Fibroblast of skin of abdomen (primary cell): ENCODE measurements at places on chromosomes 1 and 21.

DNA sequence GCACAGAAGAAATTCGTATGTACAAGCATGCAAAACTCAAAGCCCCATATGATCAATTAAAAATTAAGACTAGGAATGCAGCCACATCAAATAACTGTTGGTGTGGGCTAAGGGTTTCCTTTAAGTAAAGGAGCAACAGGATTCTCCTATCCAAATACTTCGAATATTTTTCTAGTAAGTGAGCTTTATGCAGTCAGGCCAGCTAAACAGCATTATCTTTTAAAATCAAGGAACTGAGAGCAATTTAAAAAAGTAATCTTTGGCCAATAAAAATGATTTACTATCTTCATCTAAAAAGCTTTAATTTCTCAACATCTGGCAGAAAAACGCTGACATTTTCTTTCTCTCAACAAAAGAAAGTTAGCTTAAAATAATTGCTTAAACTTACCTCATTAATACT, 19.8 kb downstream of the CNN3 start:
- DNase-seq, result peak; percentile 60

DNA sequence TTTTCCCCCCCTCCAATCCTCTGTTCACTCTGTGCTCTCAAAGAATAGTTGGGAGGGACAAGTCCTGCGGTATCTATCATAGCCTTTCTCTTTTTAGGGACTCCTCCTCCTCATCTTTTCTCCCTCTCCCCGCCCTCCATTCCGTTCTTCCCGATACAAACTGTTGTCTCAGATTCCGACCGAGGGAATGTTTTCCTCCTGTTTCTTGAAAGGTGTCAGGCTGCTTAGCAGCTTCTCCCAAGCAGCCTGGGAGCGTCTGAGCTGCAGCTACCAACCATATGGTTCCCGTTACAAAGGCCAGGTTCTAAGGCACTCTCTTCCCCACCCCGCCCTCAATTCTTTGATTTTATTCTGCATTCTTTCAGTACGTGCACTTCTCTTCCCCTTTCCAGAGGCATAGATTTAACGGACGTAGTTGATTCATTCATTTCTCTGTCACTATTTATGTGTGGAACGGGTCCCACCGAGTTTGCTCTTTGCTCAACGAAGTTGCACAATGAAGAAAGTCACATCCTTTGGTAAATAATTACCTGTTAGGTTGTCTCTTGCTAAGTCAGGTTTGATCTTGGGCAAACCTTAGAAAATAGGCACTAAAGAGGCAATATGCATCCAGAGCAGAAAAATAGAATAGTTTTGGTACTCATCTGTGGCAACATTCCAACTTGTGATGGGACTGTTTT, 2.8 kb downstream of the ADGRL2 start:
- peak; percentile 52 for DNase-seq

DNA sequence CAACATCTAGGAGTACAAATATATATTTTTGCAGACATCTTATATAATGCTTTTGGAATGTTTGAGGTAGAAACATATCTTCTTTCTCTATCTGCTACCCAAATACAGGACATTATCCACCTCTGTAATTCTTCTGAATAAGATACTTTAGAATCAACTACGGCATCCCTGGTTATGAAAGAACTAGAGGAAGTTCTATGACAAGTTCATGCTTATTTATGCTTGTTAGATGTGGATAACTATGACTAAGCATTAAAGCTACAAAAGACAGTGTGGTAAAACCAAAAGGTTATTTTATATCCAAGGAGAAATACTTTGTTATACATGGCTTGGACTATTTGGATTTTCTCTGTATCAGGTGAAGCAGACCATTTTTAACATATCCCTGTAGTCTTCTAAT, 894.0 kb downstream of the KCNT2 start:
- peak; percentile 69 for DNase-seq

GRCh38 chr1:224594851-224595250, 21.3 kb upstream of the CNIH3 start:
- no peak for DNase-seq

DNA sequence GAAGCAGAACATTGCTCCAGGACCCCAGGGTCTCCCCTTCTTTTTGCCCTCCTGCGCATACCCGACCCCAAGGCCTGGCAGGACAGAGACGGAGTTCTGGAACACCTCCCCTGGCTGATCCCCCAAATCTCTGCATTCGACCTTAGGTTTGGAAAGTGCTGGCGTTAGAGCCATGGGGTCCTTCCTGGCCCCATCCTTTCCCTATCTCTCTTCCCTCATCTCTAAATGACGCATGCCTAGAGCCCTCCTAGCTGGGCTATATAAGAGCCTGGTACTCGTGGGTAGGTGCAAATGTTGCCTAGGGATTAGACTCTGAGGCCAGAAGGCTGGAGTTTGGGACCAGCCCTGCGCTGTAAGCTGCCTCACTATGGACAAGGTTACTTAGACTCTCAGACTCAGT, 16.6 kb downstream of the SLC26A9 start:
- DNase-seq, result no peak

GRCh38 chr1:59225594-59226316, 71.1 kb upstream of the FGGY start:
- no peak for DNase-seq

DNA sequence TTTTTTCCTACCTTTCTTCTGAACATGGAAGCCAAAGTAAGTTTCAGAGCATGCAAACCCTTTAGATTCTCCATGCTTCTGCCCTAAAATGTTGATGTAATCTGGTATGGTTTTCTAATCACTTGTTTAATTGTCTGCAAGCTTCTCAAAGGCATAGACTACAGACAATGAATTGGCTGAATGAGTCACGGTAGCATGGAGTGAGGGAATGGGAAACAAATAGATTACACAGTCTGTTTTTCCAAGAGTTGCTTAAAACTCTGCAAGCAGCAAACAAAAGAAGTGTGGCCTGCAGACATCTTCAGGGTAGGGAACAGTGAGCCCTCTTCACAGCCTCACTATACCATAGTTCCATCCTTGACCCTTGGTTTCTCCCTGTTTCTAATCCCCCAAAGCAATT, 326.0 kb downstream of the BARHL2 start:
- peak; percentile 13 for DNase-seq

DNA sequence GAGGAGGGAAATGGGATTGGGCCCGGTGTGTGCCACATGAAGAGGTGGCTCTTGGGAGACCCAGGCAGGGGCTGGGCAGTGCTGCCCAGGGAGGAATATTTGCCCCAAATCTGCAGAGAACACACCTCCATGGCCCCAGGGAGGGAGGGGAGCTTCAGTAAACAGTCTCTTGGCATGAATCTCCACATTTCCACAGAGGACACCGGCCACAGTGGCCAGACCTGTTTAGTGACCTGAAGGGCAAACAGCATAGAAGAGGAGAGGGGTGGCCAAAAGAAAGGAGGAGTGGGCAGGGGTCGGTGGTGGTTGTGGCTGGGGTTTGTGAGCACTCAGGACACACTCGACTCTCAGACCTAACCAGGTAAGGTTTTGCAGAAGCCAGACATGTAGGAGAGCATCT, 54.0 kb upstream of the IFFO2 start:
- no peak for DNase-seq

DNA sequence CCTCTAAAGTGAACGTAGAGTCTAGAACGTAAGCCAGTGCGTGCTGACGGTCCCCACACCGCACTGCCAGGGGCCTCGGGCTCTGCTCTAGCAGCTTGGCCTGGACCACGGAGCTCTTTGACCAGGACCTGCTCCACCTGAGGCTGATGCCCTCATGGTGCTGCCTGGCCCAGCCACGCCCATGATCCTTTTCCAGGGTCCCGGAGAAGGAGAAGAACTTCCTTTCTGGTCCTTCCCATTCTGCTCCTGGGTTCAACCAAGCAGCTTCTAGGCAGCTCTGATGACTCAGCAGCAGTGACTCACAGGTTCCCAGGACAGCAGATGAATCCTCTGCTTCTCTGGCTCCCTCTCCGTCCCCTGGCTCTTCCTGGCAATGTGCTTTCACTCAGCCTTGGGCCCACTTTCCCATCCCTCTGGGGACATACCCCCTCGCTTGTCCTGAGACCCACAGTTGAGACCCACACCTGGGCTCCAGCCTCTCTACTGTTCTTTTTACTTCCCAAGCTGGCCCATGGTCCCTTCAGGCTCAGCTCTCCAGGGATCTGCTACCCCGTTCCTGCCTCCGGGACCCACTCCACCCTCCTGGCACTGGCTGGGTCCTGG, 246.3 kb upstream of the RAB4A start:
- DNase-seq, result peak; percentile 90

DNA sequence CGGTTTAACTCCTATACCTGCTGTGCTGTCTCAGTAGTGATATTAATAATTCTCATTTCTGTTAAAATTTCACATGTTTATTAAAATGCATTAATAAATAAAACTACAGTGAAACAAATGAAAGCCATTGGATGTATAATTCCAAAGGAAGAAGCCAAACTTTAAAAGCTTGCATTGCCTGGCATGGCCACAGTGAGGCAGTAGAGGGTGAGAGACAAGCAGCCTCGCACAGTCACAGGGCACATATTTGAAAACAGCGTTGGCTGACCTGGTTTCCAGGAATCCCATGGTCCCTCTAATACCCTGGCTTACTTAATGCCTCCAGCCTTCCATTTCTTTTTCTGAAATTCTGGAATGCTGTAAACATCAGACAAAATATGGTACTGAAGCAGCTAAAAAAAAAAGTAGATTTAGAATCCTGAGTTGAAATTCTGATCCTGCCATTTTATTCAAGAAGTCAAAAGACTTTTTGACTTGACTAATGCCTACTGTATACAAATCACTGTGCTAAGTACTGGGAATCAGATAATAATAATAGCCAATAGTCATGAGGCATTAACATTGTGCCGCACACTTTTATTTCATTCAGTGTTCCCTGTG, 6.7 kb upstream of the RNASEL start:
- peak; percentile 58 for DNase-seq

- DNase-seq, result peak; percentile 77
These were observed 76.4 kb downstream of the TTC3 start for GRCh38 chr21:37149411-37149810.

DNA sequence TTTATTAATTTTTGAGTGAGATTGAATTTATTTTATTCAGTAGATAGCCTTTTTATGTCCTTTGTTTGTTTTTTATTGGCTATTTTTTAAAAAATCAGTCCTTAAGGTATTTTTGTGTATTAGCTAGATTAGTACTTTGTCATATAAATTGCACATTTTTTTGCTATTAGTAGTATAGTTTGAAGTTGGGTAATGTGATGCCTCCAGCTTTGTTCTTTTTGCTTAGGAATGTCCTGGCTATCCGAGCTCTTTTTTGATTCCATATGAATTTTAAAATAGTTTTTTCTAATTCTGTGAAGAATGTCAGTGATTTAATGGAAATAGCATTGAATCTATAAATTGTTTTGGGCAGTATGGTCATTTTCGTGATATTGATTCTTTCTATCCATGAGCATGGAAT, 80.4 kb downstream of the MAN1A2 start:
- peak; percentile 17 for DNase-seq
